T-helper 17 cell (primary cell): ENCODE measurements at places on chromosomes 7 and 10.

DNA sequence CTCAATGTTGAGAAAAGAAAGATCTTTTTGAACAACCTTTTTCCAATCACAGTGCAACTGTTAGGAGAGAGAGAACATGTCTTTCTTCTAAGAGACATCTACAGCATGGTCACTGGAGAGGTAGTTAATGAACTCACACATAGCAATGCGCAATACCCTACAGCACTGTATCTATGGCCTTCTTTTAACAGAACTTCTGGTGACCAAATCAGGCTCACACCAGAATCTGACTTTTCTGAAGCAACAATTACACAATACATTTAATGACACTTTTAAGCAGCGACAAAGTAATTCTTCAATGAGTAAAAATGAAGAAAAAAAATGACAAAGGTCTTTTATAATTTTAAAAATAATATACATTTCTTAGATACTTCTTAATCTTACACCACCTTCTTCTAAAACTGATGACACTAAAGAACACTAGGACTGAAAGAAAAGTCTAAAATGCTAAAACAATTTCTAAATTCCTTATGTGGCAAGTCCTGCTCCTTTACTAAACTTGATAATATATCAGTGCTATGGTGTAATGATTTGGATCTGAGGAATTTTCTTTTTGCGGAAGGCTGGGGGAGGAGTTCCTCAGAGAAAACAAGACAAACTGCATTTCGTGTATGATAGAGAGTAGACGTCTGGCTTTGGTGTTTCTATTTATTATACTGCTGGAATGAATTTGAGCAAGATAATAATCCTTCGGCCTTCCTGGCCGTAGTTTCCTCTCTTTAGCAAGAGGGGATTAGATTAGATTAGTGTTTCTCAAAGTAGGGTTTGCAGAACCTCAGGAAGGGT lies 166.3 kb downstream of the ZNF438 start:
- DNase-seq = no peak

- no peak for DNase-seq
Observed at GRCh38 chr7:117728890-117729624, 144.2 kb downstream of the CTTNBP2 start.

DNA sequence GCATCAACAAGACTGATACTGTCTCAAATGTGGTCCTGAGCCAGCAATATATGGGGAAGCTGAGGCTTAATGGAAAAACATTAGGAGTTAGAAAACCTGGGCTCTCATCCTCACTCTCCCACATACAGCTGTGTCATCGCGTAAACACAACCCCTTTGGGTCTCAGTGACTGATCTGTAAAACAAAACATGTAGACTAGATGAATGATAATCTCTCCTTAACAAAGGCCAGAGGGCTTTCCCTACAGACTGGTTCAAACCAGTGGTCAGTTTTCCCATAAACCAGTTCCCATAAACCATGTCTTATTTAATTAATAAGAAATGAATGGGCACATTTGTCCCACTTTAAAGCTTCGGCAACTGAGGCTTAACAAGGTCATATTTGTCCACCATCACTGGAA lies 48.1 kb downstream of the OSBPL3 start:
- DNase-seq = no peak

DNA sequence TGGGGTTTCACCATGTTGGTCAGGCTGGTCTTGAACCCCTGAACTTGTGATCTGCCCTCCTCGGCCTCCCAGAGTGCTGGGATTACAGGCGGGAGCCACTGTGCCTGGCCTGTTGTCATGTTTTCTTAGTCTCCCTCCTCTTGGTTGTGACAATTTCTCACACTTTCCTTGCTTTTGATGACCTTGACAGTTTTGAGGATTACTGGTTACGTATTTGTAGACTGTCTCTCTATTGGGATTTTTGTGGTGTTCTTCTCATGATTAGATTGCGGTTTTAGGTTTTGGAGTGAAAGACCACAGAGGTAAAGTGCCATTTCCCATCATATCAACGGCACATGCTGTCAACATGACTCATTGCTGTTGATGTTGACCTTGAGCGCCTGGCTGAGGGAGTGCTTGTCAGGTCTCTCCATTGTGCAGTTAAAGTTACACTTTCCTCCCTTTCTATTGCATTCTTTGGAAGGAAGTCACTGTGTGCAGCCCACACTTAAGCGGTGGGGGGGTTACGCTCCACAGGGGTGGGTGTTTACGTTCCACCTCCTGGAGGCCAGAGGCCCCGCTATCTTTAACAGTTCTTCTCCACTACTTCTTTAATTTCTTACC lies 10.8 kb downstream of the NEURL1 start:
- DNase-seq = no peak

DNA sequence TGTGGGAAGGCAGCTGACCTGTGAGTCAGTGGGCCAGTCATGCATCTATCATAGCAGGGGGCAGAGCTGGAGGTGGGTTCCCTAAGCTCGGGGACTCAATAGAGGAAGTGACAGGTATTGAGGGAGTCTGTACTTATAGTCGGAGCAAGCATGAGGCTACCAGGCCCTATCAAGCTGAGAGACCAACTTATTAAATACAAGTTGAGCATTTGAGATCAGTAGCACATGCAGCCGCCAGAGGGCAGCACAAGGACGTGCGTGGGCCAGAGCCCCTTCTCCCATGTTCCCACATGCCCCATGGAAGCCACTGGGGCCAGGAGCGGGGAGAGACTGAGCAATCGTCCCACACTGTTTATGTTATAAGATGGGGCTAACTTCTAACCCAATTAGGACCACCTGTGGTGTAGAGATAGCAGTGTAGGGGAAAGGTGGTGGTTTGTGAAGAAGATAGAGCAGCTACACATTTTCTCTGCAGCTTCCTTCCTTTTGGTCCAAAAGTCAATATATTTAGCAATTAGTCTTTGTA lies 13.0 kb upstream of the STK31 start:
- peak; percentile 51 for DNase-seq

GRCh38 chr7:3927446-3928110 lies 626.5 kb downstream of the SDK1 start:
- no peak for DNase-seq

- no peak for DNase-seq
Observed at GRCh38 chr10:112369495-112370423, 4.2 kb upstream of the ACSL5 start.

- no peak for DNase-seq
Observed at GRCh38 chr10:104101902-104102301, 16.2 kb upstream of the COL17A1 start.

GRCh38 chr10:76969366-76969948 lies 668.2 kb downstream of the KCNMA1 start:
- no peak for DNase-seq

DNA sequence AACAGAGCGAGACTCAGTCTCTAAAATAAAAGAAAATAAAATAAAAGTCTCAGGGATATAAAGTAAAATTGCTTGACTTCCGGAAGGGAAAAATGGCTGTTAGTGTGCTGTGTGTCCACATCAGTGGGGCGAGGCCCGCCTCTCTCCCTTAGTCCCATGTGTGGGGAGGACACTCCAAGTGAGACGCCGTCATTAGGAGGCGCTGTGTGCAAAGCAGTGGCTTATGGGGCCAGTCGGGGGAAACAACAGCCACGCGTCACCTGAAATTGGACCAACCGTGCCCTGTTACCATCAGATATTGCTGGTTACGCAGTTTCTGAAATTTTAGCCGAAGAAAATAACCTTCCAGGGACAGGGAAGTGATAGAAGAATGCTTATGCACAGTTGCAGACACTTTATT lies 15.8 kb downstream of the SFXN4 start:
- no peak for DNase-seq

DNA sequence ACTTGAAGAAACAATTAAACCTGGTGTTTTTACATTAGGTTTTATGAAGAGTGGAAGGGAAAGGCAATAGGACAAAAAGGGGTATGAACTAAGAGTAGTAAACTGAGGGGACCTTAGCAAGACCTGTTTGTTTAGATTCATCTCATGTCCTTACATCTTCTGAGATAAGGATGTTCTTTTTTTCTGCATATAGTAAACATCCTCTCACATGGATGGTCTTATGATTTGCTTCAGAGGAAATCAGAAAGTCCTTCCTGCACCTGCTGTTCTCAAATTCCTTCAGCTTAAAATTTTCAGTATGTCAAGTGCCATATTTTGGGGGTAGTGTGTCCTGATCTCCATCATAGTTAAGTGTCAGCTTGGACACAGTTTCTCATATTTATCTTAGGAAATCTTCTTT lies 232.6 kb downstream of the ADK start:
- no peak for DNase-seq

- no peak for DNase-seq
Observed at GRCh38 chr10:112835944-112836451, 114.0 kb upstream of the TCF7L2 start.

GRCh38 chr7:121442845-121443244 lies 46.7 kb upstream of the FAM3C start:
- DNase-seq = no peak

GRCh38 chr10:83564889-83565588 lies 574.3 kb upstream of the GHITM start:
- DNase-seq = no peak

- no peak for DNase-seq
Observed at GRCh38 chr7:96331233-96331632, 9.3 kb upstream of the SLC25A13 start.
